ENCODE measurements at places on chromosomes 4 and X.

DNA sequence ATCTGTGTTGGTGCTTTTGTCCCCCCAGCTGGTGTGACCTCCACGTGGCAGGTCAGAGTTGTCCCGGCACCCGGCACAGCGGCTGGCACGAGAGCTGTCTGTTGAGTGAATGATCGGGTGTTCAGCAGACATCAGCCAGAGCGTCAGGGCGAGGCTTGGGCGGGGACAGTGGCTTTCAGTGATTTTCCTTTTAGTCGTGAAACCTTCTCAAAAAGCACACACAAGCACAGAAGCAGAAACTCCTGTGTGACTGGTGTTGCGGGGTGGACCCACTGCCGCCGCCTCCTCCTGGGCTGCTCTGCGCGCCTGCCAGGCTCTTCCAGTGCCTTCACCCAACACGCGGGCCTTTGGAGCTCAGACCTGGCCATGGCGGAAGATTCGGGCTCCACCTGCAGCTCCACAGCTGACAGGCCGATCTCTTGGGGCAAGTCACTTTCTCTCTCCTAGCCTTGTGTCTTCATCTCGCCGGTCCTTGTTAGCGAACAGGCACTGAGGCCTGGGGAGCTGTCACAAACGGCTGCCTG is 51.4 kb upstream of the HGFAC start:
- no peak for DNase-seq

DNA sequence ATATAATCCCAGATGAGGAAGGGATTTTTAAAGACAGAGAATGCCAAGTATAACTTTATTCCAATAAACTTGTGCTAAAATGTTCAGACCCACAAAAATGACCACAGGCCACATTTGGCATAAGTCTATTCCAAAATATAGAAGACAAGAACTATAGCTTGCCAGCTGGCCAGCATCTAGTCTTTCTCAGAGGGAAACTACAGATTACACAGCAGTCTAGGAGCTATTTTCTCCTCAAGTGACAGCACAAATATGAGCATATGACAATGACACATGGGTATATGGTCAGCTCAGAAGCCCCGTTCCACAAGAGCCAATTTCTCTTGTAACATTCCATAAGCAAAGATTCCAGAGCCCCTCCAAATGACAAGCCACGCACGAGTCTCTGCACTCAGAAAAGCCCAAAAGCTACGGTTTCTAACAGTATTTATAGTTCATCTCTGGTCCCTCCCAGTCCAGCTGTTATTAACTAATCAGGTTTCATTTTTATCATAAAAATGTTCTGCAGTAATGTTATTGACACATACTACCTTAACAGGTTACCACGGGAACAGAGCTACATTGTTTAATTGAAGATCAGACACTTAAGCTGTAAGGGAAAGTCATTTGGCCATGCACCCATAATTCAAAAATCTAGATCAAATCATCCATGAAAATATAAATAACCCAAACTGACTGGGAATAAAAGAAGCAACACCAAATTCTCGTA is 70.3 kb downstream of the RAB28 start:
- no peak for DNase-seq

DNA sequence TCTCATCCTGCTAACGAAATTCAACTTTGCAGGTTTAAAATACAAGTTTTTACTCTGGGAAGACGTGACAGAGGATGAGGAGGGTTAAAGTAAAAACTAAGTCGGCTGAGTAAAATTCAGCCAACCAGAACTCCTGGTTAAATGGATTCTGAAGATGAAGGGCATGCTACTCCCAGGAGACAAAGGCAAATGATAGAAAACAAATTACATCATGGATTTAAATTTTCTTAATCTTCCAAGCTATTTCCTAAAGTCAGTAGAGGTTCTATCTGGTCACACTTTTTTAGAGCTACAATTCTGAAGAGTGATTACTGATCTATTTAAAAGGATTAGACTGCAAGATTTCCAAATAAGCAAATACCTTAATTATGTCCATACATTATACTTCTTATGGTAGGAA is 47.9 kb downstream of the ZNF827 start:
- DNase-seq = no peak

GRCh38 chr4:3498901-3499510 is 33.2 kb downstream of the LRPAP1 start:
- no peak for DNase-seq

GRCh38 chrX:99857455-99857854 is 552.6 kb downstream of the PCDH19 start:
- DNase-seq = no peak

- DNase-seq = no peak
Measured at GRCh38 chrX:9231491-9231890, 197.6 kb upstream of the FAM9B start.

DNA sequence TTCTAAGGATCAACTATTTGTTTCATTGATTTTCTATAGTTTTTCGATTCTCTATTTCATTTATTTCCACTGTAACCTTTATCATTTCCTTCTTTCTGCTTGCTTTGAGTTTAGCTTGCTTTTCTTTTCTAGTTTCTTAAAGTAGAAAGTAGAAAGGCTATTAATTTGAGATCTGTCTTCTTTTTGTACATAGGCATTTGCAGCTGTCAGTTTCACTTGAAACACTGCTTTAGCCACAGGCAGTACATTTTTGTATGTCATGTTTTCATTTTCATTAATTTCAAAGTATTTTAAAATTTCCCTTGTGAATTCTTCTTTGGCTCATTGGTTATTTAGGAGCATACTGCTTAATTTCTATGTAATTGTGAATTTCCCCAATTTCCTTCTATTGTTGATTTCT is 152.2 kb downstream of the SH3KBP1 start:
- DNase-seq = no peak

GRCh38 chr4:108355186-108355901 is 186.6 kb upstream of the LEF1 start:
- no peak for DNase-seq

DNA sequence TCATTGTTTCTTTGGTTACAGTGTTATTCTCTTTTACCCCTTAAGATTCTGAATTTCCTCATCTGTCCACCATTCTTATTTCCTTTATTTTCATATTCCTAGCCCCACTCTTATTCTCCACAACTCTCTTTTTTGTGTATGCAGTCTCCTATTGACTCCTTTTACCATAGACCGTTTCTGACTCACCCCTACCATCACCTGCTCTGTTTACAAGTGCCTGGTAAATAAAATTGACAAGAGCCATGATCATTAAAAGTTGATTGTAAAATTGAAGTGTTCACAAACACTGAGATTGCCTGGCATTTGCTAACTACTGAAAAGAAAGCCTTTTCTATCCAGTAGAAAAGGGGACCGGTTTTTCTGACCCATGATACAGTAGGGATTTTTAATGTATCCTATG is 54.4 kb downstream of the MRPL1 start:
- no peak for DNase-seq

GRCh38 chr4:4461850-4462249 is 74.9 kb downstream of the NSG1 start:
- no peak for DNase-seq

GRCh38 chrX:79182616-79183015 is 38.1 kb downstream of the GPR174 start:
- DNase-seq = no peak

DNA sequence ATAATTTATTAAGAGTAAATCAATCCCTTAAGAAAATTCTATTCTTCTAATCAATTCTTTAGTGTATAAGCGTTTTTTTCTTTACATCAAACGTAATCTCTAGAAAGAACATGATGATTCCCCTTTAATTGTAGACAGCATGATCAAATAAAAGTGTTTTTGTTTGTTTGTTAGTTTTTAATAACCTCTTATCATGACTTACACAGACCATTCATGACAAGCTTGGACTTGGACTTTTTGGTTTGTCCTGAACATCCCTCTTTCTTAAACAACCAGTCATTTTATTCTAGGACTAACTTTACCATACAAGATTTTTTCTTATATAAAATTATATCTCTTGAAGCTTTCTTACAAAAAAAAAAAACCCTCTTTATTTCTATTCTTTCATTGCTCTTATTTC is 344.6 kb upstream of the SPOCK3 start:
- no peak for DNase-seq

DNA sequence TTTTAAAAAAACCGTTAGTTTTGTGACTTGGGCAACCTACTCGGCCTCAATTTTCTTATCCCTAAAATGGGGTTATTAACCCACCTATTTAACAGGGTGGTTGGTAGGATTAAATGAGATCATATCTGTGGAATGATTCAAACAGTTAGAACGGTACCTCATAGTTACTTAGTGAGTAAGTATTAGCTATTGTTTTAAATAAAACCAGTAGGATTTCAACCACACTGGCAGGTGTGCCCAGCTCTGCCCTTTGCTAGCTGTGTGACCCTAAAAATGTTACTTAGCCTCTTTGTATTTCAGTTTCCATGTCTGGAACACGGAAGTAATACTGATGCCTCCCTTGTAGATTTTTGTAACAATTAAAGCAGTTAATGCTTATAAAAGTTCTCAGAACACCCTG is 225.8 kb upstream of the SPRY1 start:
- no peak for DNase-seq

DNA sequence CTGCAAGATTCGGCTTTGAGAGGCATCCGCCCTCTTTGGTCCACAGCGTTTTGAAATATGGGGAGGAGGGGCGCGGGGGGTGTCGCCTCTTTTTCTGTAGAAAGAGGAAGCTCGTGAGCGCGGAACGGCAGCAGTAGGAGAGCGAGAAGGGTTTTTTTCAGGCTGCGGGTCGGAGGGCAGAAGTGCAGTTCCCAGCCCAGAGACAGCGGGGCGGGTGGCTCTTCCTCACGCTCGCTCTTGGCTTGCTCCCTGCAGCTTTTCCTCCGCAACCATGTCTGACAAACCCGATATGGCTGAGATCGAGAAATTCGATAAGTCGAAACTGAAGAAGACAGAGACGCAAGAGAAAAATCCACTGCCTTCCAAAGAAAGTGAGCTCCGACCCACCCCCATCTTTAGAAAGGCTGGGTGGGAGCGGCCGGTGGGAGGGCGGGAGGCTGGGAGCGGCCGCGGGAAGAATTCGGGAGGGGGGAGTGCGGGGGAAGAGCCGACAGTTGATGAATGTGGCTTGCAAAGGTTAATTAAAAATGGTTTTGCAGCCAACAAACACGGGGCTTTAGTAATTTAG is 1.2 kb downstream of the TMSB4X start:
- peak; percentile 50 for DNase-seq

DNA sequence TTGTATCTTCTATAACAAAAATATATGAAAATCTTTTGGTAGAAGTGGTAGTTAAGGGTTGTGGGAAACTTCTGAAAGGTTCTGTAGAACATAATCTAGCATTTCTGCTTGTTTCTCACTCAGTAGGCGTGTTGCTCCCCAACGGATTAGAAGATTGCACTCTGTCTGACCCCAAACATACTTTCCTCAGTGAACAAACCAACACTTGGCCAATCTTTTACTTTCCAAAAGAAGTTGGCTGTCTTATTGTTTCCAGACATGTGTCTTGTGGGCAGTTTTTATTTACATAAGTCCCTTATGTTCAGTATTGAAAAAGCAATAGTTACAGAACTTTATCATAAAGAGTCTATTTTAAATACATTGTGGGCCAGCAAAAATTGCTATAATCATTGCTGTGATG is 312.8 kb upstream of the EPHA5 start:
- no peak for DNase-seq

GRCh38 chr4:114208574-114209151 is 229.2 kb upstream of the ARSJ start:
- no peak for DNase-seq

Measured in WERI-Rb-1 (cell line).